NCI-H1105 (cell line): ENCODE measurements at places on chromosomes 4 and X.

DNA sequence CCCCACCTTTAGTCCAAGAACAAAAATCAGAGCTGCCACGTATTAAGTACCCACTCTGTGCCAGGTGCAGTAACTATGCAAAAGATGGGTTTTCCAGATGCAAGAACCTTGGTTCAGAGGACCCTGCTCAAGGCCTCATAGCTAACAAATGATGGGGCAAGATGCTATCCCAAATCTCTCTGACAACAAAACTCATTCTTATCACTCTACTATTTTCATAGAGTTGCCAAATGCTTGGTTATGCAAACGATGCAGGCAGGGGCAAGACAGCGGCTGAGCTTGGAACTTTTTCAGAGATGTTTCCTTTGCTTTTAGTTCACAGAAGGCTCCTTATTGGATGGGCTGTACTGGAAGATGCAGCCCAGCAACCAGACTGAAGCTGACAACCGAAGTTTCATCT is 30.5 kb downstream of the PKD2 start:
- DNase-seq: no peak

DNA sequence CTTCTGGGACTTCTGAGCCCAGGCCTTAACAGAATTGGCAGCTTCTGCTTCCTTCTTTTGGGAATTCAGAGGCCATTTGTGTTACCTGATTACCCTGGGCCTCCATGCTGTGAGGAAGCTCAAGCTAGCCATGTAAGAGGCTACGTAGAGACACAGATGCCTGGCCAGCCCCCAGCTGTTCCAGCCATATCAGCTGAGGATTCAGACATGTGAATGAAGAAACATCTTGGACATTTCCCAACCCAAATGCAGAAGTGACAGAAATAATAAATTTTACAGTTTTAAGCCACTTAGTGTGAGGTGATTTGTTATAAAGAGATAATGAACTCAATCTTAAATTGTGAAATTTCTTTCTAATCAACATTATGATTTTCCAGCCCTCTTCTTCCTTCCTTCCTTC is 18.7 kb upstream of the ZNF827 start:
- no peak for DNase-seq

- no peak for DNase-seq
Measured at GRCh38 chr4:136680271-136680670, 852.0 kb downstream of the PCDH18 start.

- DNase-seq: no peak
Measured at GRCh38 chr4:189143263-189143952, 797.3 kb upstream of the FRG1 start.

- DNase-seq: no peak
Measured at GRCh38 chr4:71498002-71498401, 159.2 kb downstream of the SLC4A4 start.

- no peak for DNase-seq
Measured at GRCh38 chrX:10569946-10570345, 50.4 kb downstream of the MID1 start.

DNA sequence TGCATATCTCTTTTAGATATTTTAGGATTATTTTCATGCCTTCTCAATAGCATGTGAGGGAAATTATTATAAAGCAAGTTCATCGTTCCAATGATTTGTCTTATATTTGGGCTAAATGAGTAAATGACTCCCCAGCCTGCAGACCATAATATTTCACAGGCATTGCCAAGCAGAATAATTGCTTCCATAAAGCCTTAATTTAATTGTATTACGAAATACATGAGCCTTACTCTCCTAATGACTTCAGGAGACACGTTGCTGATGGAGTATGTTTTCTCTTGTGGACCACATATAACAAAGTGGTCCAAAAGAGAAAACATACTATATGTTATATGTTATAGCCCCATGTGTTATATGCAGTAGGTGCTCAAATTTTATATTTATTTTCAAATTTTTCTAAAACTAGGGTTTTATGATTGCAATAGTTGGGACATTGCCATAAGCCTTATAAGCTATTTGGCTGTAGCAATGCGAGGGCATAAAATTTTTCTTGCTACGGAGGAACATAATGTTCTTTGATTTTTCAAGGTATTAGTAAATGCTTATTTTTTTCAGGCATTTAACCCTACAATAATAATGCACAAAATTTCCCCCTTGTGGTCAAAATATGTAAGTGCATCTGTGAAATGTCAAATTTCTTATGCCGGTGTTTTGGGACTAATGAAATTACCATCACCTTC is 26.2 kb upstream of the TMPRSS11D start:
- no peak for DNase-seq

DNA sequence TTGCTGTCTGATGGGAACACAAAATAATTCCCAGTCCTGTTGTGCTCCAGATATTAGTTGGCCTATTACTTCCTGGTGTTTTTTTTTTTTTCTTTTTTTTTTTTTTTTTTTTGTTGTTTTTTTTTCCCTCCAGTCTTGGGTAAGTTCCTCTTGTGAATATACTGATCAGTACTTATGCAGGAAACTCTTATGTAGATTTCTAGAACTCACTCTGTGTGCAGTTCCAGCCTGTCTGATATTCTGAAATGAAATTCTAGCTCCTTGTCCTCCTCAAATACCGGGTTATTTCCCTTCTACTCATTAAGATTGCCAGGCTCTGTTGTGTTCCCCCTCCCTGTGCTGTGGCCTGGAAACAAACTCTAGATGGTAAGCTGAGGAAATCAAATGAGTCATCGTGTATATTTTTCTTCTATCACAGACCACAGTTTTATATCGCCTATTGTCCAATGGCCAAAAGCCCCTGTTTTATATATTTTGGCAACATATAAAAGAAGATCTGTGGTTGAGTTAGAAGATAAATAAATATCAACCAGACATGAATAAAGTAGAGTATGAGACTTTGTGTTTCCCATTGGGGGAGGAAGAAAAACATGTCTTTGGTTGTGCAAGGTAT is 124.3 kb upstream of the UGT8 start:
- no peak for DNase-seq

GRCh38 chr4:24394041-24394440 is 190.3 kb downstream of the DHX15 start:
- DNase-seq: no peak

GRCh38 chr4:146222313-146222712 is 8.0 kb downstream of the REELD1 start:
- no peak for DNase-seq

DNA sequence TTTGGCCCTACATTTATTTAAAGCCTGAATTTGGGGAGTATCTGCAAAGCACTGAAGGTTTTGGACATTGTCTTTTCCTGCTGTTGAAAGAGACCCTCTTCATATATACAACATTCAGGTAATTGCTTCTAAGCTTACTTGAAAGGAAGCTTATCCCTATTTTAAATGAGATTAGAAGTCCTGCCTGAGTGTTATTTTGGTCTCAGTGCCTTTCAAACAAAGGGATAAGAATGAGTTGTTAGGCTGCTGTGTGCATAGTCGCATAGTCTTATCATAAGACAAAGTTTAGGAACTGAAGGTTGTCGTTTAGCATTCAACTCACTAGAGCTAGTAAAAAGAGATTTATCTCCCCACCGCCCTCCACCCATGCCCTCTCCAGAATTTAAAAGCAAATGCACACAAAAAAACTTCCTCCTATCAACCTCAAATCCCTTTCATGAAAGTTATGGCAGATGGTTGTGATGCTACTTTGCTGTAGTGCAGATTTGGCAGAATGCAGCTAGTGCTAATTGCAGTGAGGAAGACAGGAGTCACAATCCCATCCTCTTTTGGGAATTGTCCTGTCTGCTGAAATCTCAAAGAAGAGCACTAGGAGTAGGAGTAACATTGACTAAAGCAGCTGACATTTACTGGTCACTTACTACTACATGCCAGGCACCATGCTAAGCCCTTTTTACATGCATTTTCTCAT is 5.8 kb downstream of the HERC3 start:
- DNase-seq: no peak

DNA sequence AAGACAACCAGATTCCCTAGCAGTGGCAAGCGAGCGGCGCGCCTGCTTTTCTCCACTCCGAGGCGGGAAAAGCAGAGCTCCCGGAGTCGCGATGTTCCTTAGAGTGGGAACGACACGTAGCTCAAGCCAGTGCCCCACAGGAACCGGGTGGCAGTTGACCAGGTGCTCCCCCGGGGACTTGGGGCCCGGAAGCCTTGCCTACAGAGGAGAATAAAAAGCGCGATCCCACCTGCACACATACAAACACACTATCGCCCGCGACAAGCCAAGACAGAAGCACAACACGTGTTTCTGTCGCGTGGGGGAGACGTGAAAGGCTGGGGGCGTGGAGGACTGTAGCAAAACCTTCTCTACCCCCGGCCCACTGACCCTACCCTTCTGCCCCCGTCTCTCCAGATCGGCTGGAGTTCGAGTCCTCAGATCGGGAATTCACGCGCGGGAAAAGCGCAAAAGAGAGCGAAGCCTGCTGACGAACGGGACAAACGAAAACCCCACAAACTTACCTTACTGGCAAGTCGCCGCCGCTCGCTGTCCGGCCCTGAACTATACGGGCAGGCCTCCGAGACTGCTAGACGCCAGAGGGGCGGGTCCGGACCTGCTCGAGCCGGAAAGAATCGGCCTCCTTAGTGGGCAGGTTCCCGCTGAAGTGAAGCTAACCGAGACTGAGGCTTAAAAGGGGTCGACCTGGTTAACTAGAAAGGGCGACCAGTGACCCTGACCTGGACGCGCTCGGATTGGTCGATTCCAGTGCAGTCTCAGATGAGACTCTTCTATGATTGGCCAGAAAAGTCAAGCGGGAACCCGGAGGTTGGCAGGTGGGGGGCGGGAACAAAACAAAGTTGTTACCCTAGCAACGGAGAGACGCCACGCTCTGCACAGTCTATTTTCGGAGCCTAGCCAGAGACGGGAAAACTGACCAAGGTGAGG is at the start of the genes DNAAF6 and NUP62CL:
Gene DNAAF6 (plus strand): TSS at position 842 of the 927 bp plus-strand sequence. CDS start 6,265 bp downstream, outside the sequence.
Gene NUP62CL (minus strand): TSS at position 664 of the 927 bp plus-strand sequence. CDS start 31,287 bp downstream, outside the sequence.
- DNase-seq: peak; percentile 46

DNA sequence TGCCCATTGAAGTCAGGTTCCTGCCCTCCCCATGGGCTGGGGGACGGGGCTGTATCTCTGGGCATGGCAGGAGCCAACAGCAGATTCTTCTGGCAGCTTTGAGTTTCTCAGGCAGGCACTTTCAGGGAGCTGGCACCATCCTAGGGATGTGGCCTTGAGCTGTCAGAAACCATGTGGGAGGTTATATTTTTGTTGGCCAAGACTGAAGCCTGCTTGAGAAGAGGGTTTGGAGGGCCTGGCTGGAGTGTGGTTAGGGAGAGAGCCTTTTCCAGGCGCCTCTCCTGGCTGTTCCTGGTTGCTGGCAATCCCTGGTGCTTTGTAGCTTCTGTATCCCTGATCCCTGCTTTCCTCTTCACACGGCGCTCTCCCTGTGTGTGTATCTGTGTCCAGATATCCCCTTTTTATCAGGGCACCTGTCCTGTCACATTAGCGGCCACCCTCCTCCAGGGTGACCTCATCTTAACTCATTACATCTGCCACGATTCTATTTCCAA is 30.6 kb upstream of the SORCS2 start:
- no peak for DNase-seq

DNA sequence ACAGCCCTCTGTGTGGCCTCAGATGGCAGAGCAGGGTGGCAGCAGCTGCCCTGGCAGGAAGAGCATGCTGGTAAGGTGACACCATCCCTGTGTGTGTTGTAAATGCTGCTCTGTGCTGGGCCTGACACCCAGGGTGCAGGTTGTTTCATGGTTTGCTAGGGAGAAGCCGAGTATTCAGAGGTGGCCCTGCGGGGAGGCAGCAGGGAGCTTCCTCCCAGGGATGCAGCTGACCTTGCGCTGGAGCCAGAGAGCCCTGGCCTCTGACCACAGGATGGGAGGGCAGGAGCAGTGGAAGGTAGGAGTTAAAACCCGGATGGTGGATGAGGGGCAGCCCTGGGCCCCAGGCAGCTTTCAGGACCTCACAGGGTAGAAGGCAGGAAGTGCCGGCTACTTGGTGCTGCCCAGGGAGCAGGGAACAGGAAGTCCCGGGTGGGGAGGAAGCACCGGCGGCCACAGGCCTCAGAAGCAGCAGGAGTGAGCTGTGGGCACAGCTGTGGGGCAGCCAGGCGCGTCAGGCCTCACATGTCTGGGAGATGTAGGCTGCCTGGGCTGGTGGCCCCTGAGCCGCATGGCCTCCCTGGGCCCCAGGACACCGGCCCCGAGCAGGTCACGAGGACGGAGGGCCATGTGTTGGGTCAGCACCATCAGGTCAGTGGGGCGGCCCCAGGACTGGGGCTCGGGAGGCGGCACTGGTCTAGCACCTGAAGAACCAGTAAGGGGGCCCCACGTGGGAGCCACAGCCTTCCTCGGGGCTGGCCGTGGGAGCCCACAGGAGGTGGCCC is 19.1 kb downstream of the SH3BP2 start:
- DNase-seq: no peak

DNA sequence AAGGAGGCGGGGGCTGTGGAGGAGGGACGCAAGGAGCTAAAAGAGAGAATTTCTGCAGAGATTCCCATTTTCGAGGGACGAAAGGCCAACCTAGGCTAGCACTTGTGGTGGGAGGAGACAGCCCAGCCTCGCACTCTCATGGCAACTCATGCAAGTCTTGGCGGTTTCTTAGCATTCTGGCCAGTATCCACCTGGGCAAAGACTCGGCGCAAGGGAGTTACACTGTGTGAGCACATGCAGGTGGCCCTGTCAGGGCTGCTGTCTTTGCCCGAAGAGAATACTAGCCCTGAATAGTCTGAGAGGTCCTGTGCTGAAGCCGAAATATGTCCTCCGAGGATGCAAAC is 15.5 kb downstream of the MCF2 start:
- DNase-seq: no peak

DNA sequence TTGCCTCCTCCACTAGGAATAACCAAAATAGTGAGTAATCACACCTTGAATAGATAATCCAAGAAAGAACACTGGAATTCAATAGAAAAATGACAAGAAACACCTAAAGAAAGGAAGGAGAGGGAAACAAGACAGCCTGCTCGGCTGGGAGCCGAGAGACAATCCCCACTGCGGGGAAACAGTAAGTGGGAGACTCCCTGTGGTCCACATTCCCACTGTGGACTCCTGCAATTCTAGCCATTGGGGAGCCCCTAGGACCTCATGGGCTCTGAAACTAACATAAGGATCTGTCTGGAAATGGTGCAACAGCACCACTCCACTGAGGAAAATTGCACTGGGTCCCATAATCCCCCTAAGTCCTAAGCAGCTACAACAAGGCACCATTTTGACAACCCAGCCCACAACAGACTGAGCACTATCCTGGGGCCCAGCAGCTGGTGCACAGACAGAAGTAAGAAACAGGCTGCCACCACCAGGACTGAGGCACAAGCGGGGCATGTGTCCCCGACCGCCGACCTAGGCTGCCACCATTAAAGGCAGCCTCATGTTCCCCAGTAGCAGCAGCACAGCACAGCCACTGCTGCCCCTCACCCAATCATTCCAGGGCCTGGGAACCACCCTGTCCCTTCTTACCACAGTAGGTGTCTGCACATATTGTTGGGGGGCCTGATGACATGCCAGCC is 14.2 kb downstream of the LRBA start:
- no peak for DNase-seq
